ENCODE measurements at places on chromosomes 11 and 22. TPM values are rescaled to one million over a fixed set of nuclear protein-coding genes. Genes with fewer than 3 reads are reported as not detected.
A peak's percentile ranks its signal among the peaks of the same experiment; 100 is the strongest.

GRCh38 chr11:8202516-8203413 is 33.9 kb upstream of the RIC3 start:
- no peak for DNase-seq

DNA sequence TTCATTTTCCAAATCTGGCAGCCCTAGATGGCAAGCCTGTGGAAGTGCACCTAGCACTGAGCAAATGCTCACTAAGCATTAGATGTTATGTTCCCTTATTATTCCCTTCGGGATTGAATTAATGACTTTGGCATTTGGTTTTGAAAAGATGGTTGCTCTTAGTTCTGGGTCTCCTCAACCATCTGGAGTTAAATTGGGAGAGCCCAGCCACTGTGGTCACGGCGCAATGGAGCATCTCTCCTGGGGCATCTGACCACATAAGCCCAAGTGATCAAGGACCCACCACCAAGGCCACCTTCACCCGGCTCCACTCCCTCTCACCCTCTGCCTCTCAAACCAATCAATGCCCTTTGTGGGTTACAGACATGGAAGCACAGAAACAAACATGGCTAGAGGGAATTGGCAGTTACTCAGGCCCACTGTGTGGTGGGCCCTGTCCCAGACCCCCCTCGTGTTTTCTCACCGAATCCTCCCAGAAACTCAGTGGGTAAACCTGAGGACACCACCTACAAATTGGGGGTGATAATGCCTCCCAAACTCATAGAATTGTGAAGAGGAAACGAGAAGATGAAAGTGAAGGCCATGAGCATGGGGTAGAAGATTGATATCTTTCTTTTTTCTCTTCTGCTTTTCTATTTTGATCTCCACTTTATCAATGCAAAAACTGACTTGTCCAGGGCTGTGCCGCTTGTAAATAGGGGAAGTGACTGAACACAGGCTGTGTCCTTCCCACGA is 52.2 kb downstream of the IRAG1 start:
- no peak for DNase-seq

DNA sequence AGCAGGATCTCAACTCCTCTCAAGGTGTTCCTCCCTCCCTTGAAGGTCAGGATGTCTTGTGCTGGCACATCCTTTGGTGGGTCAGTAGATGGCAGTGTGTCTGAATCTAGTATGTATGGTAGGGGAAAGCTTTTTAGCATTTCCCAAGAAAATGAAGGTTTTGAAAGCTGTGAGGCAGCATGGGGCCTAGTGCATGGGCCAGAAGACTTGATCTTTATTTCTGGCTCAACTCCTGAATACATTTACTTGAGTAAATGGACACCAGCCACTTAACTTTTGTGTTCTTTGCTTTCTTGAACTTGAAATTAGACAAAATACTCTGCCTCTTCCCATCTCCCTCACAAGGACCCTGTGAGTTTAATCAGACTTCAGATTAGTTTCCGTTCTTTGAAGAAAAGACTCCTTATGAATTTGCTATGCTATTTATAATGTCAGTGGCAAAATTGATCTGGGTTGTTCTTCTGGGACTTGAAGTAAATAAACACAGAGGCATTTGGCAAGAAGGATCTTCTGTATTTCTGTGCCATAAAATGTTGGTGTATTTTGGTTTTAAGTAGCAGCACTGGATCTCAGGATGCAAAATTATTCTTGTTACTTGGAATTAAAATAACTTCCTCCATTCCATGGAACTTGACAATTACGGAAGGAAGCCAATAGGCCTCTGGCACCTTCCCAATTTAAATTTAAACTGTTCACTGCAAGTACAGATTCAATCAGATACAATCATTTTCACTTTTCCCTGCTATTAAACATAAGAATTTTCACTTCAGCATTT is 288.8 kb downstream of the CASP12 start:
- DNase-seq = peak; percentile 51

DNA sequence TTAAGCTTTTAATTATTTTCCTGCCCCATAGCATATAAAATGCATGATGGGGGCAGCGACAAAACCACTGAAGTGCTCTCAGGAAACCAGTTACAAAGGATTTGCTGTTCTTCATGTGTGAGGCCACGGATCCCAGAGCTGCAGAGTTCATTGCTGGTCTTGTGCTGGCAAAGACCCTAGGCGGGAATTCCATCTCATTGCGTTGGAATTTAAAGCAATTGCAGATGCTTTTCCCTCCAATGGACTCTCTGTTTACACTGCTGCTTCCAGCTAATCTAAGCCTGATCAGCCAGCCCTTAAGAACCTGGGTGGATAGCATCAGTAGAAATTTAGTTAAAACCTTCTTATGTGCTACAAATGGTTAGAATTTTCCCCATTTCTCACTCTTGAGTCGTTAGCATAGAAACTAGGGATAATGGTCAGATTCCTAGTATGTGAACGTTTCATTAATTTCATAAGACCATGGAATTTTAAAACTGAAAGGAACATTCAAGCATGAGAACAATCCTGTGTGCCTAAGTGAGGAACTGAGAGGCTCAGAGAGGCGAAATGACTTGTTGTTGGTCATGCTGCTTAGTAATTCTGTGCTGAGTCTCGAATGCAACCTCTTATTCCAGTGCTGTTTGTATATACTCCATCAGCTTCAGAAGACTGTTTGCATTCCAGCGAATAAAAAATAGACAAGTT is 36.1 kb upstream of the ADSL start:
- no peak for DNase-seq

- DNase-seq = no peak
These were observed 21.0 kb upstream of the HSPA8 start for GRCh38 chr11:123082977-123083376.

DNA sequence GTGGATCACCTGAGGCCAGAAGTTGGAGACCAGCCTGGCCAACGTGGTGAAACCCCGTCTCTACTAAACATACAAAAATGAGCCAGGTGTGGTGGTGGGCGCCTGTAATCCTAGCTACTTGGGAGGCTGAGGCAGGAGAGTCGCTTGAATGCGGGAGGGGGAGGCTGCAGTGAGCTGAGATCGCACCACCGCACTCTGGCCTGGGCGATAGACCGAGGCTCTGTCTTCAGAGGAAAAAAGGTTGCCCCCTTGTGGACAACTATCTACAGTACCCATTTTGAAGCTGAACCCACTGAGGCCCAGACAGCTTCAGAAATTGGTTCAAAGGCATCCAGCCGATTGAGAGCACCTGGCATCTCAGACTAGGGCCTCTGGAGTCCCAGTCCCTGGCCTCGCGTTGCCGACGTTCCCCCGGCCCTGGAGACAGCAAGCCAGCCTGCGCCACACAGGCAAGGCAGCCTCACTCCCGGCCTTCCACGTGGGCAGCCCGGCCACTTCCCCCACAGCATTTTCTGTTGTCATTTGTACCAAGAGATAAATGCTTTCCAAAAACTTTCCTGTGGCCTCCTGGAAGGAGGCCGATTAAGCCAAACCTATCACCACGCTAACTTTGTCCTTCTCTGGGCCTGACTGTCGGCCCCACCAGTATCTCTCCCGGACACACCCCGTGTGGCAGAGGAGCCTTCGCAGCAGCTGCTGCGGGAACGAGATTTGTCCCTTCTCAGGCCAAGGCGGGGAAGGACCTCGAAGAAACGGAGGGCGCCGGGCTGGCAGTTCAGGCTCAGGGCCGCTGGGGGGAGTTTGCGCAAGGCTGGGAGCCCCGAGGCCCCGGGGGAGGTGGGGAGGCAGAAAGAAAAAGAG is 82.8 kb downstream of the FLI1 start:
- peak; percentile 27 for DNase-seq

Gene C11orf71
- 9.3 TPM for total RNA-seq

DNA sequence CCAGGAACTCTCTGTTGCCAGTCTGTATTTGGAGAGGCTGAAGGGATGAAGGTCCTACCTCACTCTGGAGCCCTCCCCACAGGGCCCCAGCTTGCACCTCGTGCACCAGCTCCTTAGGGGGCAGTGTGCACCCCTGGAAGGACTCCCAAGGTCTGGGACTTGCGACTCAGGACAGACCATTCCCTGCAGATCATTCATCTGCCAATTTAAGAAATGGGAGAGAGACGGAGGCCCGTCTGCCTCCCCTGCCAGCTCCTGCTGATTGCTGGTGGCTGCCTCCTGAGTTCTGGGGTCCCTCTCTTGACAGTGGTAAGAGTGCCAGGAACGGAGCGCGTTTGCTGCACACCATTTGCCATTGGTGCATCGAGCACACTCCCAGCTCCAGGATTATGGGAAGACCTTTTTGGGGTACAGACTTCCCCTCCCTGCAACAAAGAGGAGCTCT is 27.4 kb upstream of the MALAT1 start:
- no peak for DNase-seq

Gene C11orf87
- not detected for total RNA-seq

Gene SDHD
- 125 TPM for total RNA-seq

Gene CCDC73
- not detected for total RNA-seq

- DNase-seq = no peak
These were observed 2.1 kb downstream of the TSPAN32 start for GRCh38 chr11:2303627-2304505.

Gene PARVA
- 0.07 TPM for total RNA-seq

- peak; percentile 23 for DNase-seq
These were observed 38.1 kb downstream of the LMO1 start for GRCh38 chr11:8225589-8226036.

GRCh38 chr11:61018059-61018458 is 46.6 kb downstream of the CD6 start:
- DNase-seq = no peak
